ENCODE measurements at places on chromosomes 3 and 15.

DNA sequence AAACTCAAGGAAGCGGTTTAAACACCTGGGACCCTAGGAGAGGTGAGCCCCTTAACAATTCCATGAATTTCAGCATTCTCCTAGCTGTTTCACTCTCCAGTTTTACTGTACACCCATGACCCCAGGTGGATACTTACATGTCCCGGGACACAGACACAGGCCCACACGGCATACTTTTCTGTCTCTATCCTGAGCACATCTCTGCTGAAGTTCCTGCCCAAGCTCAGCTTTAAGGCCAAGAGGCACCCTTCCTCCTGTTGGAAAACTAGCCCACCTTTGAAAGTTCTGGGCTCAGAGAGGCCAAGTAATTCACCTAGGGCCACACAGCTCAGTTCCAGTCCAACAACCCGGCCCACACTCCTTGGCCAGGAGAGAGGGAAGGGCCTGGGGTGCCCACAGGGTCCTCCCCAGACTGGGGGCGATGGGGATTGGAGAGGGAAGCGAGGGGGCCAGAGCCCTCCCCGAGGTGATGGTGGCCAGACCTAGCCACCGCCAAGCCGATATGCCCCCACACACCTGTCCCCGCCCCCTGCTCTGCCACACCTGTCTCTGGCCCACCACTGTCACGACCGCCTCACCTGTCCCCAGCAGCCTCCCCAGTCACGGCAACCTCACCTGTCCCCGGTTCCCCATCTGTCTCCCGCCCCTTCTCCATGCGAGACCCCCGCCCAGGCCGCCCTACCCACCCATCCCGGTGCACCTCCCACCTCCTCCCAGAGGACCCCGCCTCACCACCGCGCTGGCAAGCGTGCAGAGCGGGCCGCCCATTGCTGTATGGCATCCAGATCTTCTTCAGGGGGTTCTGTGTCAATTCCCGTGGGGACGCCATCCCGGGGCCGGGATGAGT lies 431 bp downstream of the PFKFB4 start:
- no peak for DNase-seq

GRCh38 chr3:153130312-153130977 lies 31.6 kb upstream of the RAP2B start:
- no peak for DNase-seq

GRCh38 chr3:113697500-113698090 lies 1.2 kb upstream of the USF3 start:
- no peak for DNase-seq

GRCh38 chr15:42736793-42737528 lies at the start of gene CDAN1:
Gene CDAN1 (minus strand): TSS chr15:42737128. CDS start chr15:42737102, 26 bp downstream.
- peak; percentile 90 for DNase-seq

GRCh38 chr3:186452517-186452916 lies 90.5 kb upstream of the DGKG start:
- no peak for DNase-seq

DNA sequence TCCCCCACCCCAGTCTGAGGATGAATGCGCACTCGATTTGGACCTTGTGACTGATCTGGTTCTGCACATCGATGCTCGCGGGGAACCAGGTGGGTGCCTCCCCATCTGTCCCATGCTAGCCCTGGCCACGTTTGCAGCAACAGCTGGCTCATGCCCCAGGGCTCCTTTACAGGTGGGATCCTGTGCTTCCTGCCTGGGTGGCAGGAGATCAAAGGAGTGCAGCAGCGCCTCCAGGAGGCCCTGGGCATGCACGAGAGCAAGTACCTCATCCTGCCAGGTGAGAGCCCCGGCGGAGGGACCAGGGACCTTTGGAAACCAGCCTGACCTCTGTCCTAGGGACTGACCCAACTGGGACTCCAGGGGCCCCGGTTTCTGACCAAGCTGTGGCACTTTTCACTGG lies 44.3 kb downstream of the DHX30 start:
- DNase-seq = no peak
